ENCODE measurements at places on chromosomes 12 and 14.
A peak's percentile ranks its signal among the peaks of the same experiment; 100 is the strongest.

GRCh38 chr12:879641-880040, 69.9 kb downstream of the RAD52 start:
- no peak for DNase-seq

GRCh38 chr12:25644979-25645378, 91.9 kb upstream of the LMNTD1 start:
- no peak for DNase-seq

DNA sequence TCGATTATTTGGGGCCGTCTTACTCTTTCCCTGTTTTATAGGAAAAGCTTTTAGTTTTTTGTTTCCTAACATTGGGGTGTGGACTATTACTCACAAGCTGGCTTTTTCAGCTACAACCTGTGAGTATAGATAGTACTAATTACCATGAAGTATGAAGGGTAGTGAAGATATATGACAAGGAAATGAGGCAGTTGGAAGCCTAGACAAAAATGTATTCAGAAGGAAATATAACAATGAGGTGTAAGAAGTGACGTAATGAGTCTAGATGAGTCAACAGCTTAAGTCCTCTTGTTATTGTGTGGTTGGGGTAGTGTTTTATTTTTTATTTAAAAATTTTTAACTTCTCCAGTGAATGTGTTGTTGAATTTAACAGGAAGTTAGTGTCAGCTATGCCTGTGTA, 804.5 kb downstream of the NRXN3 start:
- DNase-seq: no peak

GRCh38 chr12:13941258-13942249, 39.8 kb downstream of the GRIN2B start:
- peak; percentile 39 for DNase-seq

GRCh38 chr12:14387219-14387871, 21.9 kb downstream of the ATF7IP start:
- no peak for DNase-seq

DNA sequence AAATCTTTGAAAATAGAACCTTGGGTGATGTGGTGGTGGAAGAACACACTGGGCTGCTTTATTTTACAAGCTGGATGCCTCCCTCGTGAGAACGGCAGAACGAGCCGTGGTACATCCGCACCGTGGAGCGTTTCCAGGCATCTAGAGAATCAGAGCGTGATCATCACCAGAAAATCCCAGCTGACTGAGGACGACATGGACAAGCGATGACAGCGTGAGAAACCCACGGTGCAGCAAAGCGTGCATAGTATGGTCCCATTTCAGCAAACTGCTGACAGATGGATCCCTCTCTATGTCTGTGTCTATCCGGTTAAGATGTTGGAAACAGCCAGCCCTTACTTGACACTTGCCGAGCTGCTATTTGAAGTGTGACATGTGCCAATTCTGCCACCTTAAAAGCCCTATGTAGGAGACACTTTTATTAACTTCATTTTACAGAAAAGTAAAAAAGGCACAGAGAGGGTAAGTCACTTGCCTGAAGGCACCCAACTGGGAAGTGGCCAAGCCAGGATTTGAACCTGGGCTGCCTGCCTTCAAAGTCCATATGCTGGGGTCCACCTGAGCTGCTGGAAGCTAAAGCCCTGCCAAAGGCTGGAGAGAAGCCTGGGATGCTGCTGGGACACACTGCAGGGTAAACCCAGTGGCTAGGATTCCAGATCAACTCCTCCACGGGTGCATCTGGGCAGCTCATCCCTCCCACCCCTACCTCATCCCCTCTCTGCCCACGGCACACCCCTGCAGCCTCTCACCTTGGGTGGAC, 14.9 kb downstream of the SCARB1 start:
- DNase-seq: no peak
